ENCODE measurements at places on chromosomes 1 and 21. TPM values are rescaled to one million over a fixed set of nuclear protein-coding genes. Genes with fewer than 3 reads are reported as not detected.

The PER3 gene
- total RNA-seq = 0.11 TPM

The TMEM79 gene
- 4.0 TPM for total RNA-seq

The TCP10L gene
- not detected for total RNA-seq

The HAO2 gene
- total RNA-seq = not detected

The TCHHL1 gene
- total RNA-seq = not detected

The DYRK3 gene
- total RNA-seq = 8.9 TPM

The CELA3B gene
- total RNA-seq = 4.1 TPM

The KIF1B gene
- total RNA-seq = 16.5 TPM

The RGS4 gene
- not detected for total RNA-seq

The PLPP3 gene
- 12.1 TPM for total RNA-seq

The FAM163A gene
- total RNA-seq = not detected

- peak overlapping the region; percentile 77 for H3K4me3 ChIP-seq
- peaks cover 3% of the 10 kb centered on the region for H3K4me1 ChIP-seq
- H3K36me3 ChIP-seq = no peaks in the 10 kb centered on the region
- H3K27me3 ChIP-seq = no peaks in the 10 kb centered on the region
- H3K27ac ChIP-seq = no peak overlapping the region
Measured at GRCh38 chr1:202807451-202807925, 733 bp downstream of the KDM5B start.

- no peaks in the 10 kb centered on the region for H3K36me3 ChIP-seq
- no peaks in the 10 kb centered on the region for H3K27me3 ChIP-seq
- no peak overlapping the region for H3K4me3 ChIP-seq
Measured at GRCh38 chr1:80212948-80213347, 1206.4 kb upstream of the ADGRL4 start.

- no peak for DNase-seq
- H3K4me1 ChIP-seq = no peaks in the 10 kb centered on the region
- H3K27me3 ChIP-seq = no peaks in the 10 kb centered on the region
- no peak overlapping the region for H3K4me3 ChIP-seq
Measured at GRCh38 chr1:81703391-81703755, 97.4 kb upstream of the ADGRL2 start.

DNA sequence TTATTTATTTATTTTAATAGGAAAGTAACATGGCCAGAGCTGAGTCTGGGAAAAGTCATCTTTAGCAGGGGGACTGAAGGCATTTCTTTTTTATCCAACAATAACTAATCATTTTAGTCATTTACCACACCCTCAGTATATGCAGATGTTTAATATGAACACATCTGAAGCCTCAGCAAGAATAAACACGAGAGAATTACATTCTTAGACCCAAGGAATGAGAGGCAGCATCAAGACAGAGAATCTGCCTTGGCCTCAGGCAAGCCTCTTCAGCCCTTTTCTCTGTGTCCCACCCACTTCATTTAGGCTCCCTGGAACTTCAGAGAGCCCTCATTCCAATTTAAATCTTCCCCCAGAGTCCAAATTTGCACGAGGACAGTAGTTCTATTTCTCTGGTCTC, 17.0 kb upstream of the IGSF3 start:
- H3K36me3 ChIP-seq = no peaks in the 10 kb centered on the region
- H3K4me1 ChIP-seq = no peaks in the 10 kb centered on the region
- H3K4me3 ChIP-seq = no peak overlapping the region

GRCh38 chr1:92484472-92485380, 2.0 kb downstream of the GFI1 start:
- H3K4me1 ChIP-seq = peaks cover 6% of the 10 kb centered on the region
- no peak for DNase-seq
- H3K27me3 ChIP-seq = no peaks in the 10 kb centered on the region
- H3K36me3 ChIP-seq = no peaks in the 10 kb centered on the region
- H3K4me3 ChIP-seq = peak overlapping the region; percentile 93

- H3K4me3 ChIP-seq = no peak overlapping the region
- no peak for DNase-seq
- H3K4me1 ChIP-seq = peaks cover 6% of the 10 kb centered on the region
- no peaks in the 10 kb centered on the region for H3K36me3 ChIP-seq
- H3K27ac ChIP-seq = no peak overlapping the region
Measured at GRCh38 chr1:230136453-230137336, 69.7 kb downstream of the GALNT2 start.

- no peak overlapping the region for H3K4me3 ChIP-seq
- H3K4me1 ChIP-seq = no peaks in the 10 kb centered on the region
- no peaks in the 10 kb centered on the region for H3K36me3 ChIP-seq
- no peak overlapping the region for H3K27ac ChIP-seq
- DNase-seq = no peak
Measured at GRCh38 chr1:7049913-7050625, 264.8 kb downstream of the CAMTA1 start.

DNA sequence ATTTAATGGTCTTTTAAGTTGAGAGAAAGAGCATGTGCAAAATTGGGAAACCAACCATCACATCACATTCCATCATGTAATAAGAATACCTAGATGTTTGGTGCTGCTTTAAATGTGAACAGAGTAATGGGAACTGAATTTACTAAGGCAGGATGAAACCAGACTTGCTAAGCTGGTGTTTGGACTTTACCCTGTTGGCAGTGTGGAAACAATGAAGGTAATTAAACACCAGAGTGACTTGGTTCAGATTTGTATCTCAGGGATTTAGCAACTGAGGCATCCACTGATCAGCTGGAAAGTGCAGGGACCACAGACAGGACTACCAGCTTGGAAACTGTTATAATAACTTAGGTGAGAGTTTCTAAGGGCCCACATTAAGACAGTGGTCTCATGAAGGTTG, 263.4 kb downstream of the OLFM3 start:
- no peaks in the 10 kb centered on the region for H3K27me3 ChIP-seq
- no peaks in the 10 kb centered on the region for H3K4me1 ChIP-seq
- no peak for DNase-seq
- H3K27ac ChIP-seq = no peak overlapping the region
- H3K36me3 ChIP-seq = no peaks in the 10 kb centered on the region
- H3K4me3 ChIP-seq = no peak overlapping the region

DNA sequence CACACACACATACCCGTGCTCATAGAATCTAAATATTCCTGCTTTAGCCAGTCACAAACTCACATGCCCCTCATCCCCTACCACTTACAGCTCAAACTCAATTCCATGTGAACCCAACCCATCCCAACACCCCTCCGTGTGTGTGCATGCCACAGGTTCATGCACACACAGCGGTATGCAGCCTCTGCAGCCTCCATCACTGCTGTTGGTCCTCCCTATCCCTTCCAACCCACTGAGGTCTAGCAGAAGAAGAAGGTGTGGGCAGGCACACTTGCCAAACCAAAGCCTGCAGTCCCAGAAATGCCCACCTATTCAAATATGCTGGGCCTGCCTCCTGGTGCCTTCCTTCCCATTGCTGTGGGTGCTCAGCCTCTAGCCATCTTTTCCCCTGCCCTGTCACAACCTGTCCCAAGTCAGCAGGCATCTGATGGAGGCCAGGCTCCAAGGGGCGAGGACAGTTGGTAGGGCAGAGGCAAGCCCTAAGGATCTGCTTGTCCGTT, 26.2 kb downstream of the SLC2A1 start:
- peaks cover 66% of the 10 kb centered on the region for H3K36me3 ChIP-seq
- H3K27ac ChIP-seq = peak overlapping the region; percentile 95
- H3K4me1 ChIP-seq = peaks cover 77% of the 10 kb centered on the region
- no peak for DNase-seq
- peak overlapping the region; percentile 42 for H3K4me3 ChIP-seq
- no peaks in the 10 kb centered on the region for H3K27me3 ChIP-seq

GRCh38 chr1:222377428-222378088, 170.3 kb downstream of the HHIPL2 start:
- no peaks in the 10 kb centered on the region for H3K4me1 ChIP-seq
- H3K27ac ChIP-seq = no peak overlapping the region
- no peaks in the 10 kb centered on the region for H3K27me3 ChIP-seq
- H3K4me3 ChIP-seq = no peak overlapping the region
- DNase-seq = no peak
- H3K36me3 ChIP-seq = no peaks in the 10 kb centered on the region

GRCh38 chr1:224047538-224047937, 66.4 kb upstream of the FBXO28 start:
- H3K4me3 ChIP-seq = no peak overlapping the region
- H3K4me1 ChIP-seq = no peaks in the 10 kb centered on the region
- no peak overlapping the region for H3K27ac ChIP-seq
- H3K27me3 ChIP-seq = no peaks in the 10 kb centered on the region
- H3K36me3 ChIP-seq = no peaks in the 10 kb centered on the region

DNA sequence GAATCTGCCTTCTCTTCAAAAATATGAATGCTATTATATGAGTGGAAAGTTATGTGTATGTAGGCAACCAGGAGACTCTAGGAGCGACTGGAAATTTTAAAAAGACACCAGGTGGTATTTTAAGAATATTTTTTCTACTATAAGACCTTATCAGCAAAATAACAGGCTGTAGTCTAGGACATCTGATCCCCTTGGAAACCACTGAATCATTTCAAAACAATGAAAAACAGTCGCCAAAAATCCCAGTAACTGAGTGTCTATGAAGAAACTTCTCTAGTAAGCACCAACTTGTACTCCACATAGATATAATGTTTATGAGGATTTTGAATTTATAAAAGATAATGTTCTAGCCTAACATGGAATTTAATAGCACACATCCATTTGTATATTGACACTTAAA, 358.5 kb downstream of the GPATCH2 start:
- H3K27me3 ChIP-seq = no peaks in the 10 kb centered on the region
- no peaks in the 10 kb centered on the region for H3K4me1 ChIP-seq
- no peaks in the 10 kb centered on the region for H3K36me3 ChIP-seq
- DNase-seq = no peak
- no peak overlapping the region for H3K4me3 ChIP-seq

GRCh38 chr1:221692643-221693042, 49.2 kb downstream of the DUSP10 start:
- H3K27me3 ChIP-seq = no peaks in the 10 kb centered on the region
- no peak for DNase-seq
- no peak overlapping the region for H3K27ac ChIP-seq
- no peak overlapping the region for H3K4me3 ChIP-seq
- no peaks in the 10 kb centered on the region for H3K36me3 ChIP-seq
- H3K4me1 ChIP-seq = peaks cover 3% of the 10 kb centered on the region

GRCh38 chr1:156959925-156960324, 39.5 kb downstream of the LRRC71 start:
- peaks cover 3% of the 10 kb centered on the region for H3K36me3 ChIP-seq
- H3K4me1 ChIP-seq = peaks cover 3% of the 10 kb centered on the region
- H3K4me3 ChIP-seq = no peak overlapping the region
- no peaks in the 10 kb centered on the region for H3K27me3 ChIP-seq

- H3K4me1 ChIP-seq = no peaks in the 10 kb centered on the region
- H3K27ac ChIP-seq = no peak overlapping the region
- DNase-seq = no peak
- no peaks in the 10 kb centered on the region for H3K36me3 ChIP-seq
- no peak overlapping the region for H3K4me3 ChIP-seq
Measured at GRCh38 chr21:16137106-16137505, 407.3 kb downstream of the USP25 start.

GRCh38 chr21:16594191-16594590, 864.4 kb downstream of the USP25 start:
- H3K27ac ChIP-seq = no peak overlapping the region
- no peak overlapping the region for H3K4me3 ChIP-seq
- H3K36me3 ChIP-seq = no peaks in the 10 kb centered on the region
- no peaks in the 10 kb centered on the region for H3K4me1 ChIP-seq
- no peaks in the 10 kb centered on the region for H3K27me3 ChIP-seq

GRCh38 chr1:223008808-223009207, 134.2 kb downstream of the TLR5 start:
- no peaks in the 10 kb centered on the region for H3K4me1 ChIP-seq
- no peaks in the 10 kb centered on the region for H3K27me3 ChIP-seq
- H3K4me3 ChIP-seq = no peak overlapping the region
- no peaks in the 10 kb centered on the region for H3K36me3 ChIP-seq
- no peak for DNase-seq

DNA sequence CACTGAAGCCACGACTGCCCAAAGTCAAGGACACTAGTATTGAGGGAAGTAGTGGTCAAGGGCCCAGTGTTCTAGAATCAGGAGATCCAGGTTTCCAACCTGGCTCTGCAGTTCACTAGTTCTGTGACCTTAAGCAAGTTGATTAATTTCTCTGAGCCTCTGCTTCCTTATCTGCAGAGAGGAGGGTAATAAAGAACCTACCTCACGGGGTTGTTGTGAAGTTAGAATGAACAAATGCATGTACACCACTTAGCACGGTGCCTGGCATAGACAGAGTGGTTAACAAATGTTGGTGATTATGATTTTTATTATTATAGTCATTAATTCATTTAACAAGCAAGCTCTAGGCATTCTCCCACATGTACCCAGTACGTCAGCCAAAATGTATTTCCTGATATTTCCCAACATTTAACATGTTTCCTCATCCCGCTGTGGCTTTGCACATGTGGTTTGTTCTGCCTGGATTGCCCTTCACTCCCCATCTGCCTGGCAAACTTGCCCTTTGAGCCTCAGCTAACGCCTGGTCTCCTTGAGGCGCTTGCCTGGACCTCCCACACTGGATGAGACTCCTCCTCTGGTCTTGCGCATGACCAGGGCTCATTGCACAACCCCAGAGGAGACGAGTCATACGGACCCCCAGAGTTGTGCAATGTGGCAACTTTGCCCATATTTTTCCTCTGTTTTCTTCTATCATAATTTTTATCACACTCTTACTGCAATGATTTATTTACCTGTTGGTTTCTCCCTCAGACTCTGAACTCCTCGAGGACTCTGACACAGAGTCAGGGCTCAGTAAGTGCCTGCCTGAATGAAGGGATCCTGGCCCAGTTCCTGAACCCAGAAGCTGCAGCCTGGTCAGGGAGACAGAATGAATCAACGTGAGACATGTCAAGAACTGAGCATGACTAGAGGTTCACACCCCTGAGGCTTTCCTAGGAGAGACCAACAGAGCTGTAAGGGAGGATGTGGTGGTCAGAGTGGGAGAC, 20.7 kb upstream of the MFSD2A start:
- H3K27ac ChIP-seq = no peak overlapping the region
- H3K4me1 ChIP-seq = no peaks in the 10 kb centered on the region
- no peaks in the 10 kb centered on the region for H3K27me3 ChIP-seq
- no peak for DNase-seq
- no peak overlapping the region for H3K4me3 ChIP-seq
- no peaks in the 10 kb centered on the region for H3K36me3 ChIP-seq

GRCh38 chr1:201647722-201648065, 108.8 kb downstream of the NAV1 start:
- no peaks in the 10 kb centered on the region for H3K36me3 ChIP-seq
- H3K27me3 ChIP-seq = peaks cover 15% of the 10 kb centered on the region
- no peak for DNase-seq
- H3K4me3 ChIP-seq = no peak overlapping the region
- H3K27ac ChIP-seq = no peak overlapping the region

GRCh38 chr1:197903196-197903514, 725 bp downstream of the C1orf53 start:
- no peak overlapping the region for H3K27ac ChIP-seq
- H3K4me1 ChIP-seq = no peaks in the 10 kb centered on the region
- no peaks in the 10 kb centered on the region for H3K36me3 ChIP-seq
- no peaks in the 10 kb centered on the region for H3K27me3 ChIP-seq
- H3K4me3 ChIP-seq = peak overlapping the region; percentile 65

- H3K27me3 ChIP-seq = no peaks in the 10 kb centered on the region
- no peak overlapping the region for H3K4me3 ChIP-seq
- no peaks in the 10 kb centered on the region for H3K36me3 ChIP-seq
- H3K4me1 ChIP-seq = peaks cover 14% of the 10 kb centered on the region
- DNase-seq = no peak
Measured at GRCh38 chr1:212254853-212255363, 30.3 kb upstream of the PPP2R5A start.

All from GM12878 (cell line).